ENCODE measurements at places on chromosomes 4 and X.

DNA sequence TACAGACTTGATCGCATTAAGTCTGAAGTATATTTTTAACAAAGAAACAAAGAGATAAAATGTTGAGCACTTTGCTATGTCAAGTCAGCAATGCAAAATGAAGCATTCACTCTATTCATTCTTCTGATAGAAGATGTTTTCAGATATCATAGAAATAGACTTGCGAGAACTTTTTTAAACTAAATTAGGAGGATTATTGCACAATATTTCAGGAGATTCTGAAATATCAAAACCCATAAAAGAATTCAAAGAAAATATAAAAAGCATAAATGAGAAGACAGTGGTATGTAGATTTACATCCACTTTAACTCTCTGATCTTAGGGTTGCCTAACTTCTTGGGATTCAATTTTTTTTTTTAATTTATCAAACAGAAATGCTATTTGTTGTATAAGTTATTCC, 81.1 kb upstream of the PABPC4L start:
- no peak for DNase-seq

DNA sequence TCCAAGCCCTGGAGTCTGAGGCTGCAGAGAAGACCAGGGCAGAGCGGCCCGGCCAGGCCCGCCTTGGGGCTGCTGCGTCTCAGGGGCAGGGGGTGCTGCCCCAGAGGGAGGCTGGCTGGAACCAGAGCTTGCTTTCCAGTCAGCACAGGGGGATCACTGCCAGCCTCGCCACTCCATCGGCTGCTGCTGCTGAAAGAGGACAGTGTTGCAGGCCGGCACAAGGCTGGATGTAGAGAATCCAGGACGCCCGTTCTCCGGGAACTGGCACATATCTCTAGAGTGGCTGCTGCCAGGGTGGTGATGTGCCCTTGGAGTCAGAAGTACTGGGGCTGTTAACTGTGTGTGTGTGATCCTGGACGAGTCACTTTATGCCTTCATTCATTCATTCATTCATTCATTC, 31.9 kb upstream of the SORCS2 start:
- DNase-seq = no peak

- DNase-seq = no peak
Measured at GRCh38 chrX:23525531-23525930, 141.8 kb upstream of the PRDX4 start.

- DNase-seq = no peak
Measured at GRCh38 chr4:2458546-2459491, 10.1 kb upstream of the RNF4 start.

GRCh38 chr4:177051473-177052060, 258.1 kb upstream of the NEIL3 start:
- no peak for DNase-seq

- DNase-seq = no peak
Measured at GRCh38 chr4:99067617-99068016, 21.0 kb downstream of the ADH5 start.

DNA sequence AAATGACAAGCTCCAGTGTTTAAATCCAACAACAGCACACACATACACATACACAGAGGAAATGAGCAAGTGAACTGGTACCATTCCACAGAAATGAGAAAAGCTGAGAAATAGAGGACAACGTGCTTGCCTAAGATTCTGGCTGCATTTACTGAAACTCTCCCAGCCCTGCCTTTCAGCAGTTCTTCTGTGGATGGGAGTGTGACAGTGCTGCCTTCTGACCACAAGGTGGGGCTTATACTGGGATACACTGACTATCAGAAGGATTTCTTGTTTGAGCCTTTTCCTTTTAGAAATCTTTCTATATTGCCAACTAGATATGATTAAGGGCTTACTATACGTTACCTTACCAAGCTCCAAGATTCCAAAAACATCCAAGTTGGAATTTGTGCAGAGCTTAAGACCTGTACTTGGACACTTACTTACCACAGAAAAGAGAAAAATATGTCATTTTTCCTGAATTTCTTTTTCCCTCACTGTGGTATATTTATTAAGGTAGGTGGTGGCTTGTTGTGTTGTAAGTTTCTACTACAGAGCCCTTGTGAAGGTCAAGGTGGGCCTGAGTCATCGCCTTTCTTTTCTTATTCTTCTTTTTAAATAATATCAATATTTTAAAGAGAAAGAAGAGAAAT, 10.7 kb upstream of the CXCL8 start:
- peak; percentile 61 for DNase-seq

DNA sequence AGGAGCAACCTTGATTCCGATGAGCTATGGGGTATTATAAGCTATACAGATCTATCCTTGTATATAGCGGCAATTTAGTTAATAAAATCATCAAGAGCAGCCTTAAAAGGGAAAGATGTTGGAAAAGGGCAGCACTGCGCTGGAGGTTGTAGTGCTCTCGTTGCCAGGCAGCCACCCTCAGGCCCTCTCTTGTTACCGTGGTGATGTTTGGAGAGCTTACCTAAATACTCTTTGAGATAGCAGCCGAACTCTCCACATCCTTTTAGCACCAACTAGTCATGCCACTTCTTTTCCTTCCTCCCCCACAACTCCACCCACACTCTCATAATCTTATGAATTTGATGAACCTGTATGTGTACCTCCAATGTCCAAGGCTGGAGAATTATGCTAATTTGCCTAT, 3.8 kb upstream of the RADX start:
- no peak for DNase-seq

- DNase-seq = peak; percentile 86
Measured at GRCh38 chr4:183987987-183988392, 82.9 kb downstream of the STOX2 start.

DNA sequence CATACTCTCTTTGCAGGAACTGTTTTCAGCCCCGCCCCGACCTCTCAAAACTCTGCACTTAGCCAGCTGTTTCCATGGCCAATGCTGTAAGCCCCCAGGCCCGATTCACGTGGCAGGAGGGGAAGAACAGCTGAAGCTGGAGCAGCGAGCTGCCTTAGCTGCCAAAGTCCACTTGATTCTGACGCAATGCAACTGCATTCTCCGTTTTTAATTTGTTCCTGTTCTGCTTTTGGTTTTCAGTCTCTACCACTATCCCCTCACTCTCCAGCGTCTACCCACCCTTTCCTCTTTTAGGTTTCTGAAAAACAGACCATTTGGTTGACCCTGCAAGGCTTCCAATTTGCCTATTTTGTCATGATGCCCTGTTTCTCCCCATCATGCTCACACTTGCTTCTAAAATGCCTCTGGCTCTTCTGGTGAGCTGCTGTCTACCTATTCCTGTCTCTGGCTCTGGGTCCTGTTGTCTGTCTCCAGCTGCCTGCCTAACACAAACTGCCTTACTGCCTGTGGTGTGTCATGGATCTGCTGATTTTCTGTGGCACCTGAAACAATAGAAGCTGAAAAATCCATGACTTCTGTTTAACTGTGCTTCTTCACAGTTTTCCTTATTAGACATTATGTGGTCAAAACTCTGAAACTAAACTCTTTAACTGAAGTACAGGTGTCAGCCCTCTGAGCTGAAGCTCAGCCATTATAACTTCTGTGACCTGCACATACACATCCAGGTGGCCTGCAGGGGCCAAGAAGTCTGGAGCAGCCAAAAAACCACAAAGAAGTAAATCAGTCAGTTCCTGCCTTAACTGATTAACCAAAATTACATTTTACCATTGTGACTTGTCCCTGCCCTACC, 160.5 kb upstream of the AGTR2 start:
- DNase-seq = peak; percentile 77

- DNase-seq = no peak
Measured at GRCh38 chrX:28787206-28787605, 200.0 kb downstream of the IL1RAPL1 start.

DNA sequence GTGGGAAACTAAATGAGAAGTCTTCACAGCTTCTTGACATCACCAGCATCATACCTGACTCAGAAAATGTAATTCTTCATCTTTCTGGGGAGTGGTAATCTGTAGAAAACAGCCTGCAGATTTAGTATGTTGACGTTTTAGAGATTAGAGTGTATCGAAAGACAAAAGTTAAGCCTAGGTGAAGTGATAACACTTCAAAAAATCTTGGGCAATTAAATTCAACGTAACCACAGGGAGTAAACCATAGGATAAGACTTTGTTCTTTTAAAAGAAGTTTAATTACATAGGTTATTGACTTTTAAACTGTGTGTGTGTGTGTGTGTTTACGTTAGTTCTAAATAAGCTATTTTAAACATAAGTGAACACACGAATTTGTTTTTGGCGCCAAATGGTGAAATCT, 1.8 kb upstream of the CXCL5 start:
- no peak for DNase-seq

DNA sequence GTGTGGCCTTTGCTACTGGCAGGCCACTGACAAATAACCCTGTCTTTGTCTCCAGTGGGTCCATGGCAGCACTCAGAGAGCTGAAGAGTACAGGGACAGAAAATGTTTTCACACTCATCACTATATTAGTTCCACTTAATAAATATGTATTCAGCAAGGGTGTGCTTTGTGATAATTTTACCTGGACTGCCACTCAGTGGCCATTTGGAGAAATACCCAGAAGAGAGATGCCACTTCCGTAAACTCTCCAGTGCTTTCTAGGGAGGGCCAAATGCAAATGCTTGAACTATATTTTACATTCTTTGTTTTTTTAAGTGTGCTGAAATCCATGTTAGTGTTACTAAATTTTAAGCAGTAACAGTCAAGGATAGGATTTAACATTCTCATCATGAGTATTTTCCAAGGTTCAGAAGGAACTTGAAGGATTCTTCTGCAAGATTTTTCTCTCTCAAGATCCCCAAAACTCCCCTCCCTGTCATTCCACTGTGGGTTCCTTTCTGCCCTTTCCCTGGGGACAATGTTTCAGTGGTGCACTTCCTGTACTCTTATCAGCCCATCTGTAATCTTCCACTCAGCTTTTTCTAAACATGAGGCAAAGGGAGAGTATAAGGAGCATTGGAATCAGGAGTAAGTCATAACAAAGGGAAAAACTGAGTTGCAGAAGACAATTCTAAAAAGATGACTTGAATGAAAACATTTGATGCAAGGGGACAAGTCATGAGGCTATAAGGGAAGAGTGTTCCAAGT, 46.0 kb downstream of the TFDP3 start:
- DNase-seq = no peak

Measured in muscle of arm (tissue), 14 donors.